Activated naive CD8-positive, alpha-beta T cell treated with anti-CD3 and anti-CD28 coated beads, Interleukin-2, amount 10 ng/mL, durations not matched to agents 7 days and 5 days (primary cell): ENCODE measurements at places on chromosomes 3 and 15. TPM values are rescaled to one million over a fixed set of nuclear protein-coding genes. Genes with fewer than 3 reads are reported as not detected.

DNA sequence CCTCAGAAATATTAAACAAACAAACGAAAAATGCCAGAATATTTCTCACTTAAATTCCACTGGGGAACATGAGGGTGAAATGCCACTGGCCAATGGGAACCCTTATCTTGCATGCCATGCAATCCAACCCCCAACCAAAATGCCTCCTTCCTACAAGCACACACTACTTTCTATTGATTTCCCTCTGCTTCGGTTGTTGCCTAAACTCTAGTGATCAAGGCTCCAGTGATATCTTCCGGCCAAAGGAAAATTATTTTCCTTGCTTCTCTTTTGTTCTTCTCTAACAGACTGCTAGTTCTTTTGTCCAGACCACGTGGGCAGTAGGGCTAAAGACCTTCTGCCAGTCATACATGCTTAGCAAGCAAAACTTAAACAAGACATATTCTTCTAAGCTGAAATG is 115.7 kb downstream of the TMCC1 start:
- no peak for DNase-seq

GRCh38 chr3:170760174-170760526 is 109.8 kb downstream of the RPL22L1 start:
- no peak for DNase-seq

DNA sequence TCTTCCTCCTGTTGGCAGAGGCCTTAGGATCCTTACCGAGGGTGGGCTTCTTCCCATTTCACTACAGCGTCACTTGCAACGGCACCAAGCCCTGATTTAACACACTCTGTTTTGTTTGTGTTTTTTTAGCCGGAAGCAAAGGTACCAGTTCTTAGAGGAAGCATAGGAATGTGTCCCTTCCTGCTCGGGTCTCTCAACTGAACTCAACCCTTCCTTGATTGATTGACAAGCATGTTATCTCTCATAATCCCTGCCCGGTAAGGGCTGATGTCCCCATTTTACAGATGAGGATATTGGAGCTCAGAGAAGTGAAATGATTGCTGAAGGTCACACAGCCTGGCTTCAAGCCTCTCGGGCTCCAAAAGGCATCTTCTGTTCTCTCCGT is 26.6 kb upstream of the MAGEF1 start:
- no peak for DNase-seq

GRCh38 chr3:106534206-106534605 is 665.4 kb upstream of the CBLB start:
- peak; percentile 43 for DNase-seq

DNA sequence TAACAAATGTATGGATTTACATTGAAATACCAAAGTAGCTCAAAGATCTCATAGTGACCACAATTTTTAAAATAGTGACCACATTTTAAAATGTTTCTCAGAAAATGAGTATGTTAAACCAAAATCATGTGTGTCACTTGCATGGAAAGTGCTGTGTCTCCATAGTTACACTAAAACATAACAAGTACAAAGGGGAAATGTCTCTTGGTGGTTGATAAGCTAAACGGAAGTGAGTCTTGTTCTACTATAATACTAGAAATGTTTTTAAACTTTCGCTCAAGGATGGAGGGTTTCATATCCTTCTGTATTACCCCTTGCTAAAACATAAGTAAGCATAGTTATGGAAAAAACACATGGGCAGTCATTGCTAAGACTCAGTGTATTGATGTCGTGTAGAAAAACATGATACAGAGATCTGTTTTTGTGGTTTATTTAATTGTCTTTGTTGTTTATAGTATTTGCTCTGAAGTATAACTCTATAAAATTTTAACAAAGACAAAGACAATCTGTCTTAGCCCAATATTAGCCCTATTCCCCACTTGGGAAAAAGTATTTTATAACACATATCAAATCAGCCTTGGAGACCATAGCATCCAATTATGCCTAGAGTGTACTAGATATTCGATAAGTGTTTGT is 27.0 kb upstream of the DENND4A start:
- no peak for DNase-seq

PDZRN3 gene
- total RNA-seq = not detected

CDV3 gene
- 200 TPM for total RNA-seq

- no peak for DNase-seq
These were observed 320.9 kb upstream of the CTDSPL start for GRCh38 chr3:37540786-37541185.

- no peak for DNase-seq
These were observed 9.4 kb upstream of the SEMA3B start for GRCh38 chr3:50259432-50260026.
